ENCODE measurements at places on chromosomes 6 and 20.

DNA sequence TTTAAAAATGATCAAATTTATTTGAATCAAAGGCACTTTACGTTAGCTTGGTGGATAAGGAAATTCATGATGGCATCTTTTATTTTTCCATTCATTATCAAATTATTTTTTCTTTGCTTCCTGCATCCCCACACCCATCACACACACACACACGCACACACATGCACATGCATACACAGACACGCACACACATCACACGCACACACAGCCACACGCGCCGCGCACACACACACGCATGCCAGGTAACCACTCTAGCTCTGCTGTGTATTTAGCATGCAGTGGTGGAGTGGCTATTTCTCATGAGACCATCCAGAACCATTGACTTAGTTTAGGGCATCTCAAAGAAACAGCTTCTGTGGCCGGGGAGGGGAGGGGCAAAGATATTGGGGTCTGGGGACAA is 47.0 kb downstream of the GNAS start:
- no peak for DNase-seq

DNA sequence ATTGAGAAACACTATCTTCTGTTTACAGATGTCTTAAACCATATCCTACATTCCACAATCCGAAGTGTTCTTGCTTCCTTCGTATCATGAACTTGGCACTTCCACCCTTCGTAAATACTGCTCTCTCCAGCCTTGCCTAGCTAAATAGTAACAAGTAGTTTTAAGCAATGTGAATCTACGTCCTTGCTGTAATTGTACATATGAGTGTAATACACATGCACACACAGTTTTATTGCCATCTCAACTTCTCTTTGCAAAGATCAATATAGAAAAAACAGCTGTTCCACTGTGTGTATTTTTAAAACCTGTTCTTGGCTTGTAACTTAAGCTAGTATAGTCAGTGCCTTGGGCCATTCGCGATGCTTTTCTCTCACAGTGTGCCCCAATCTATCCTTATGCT is 1524.7 kb downstream of the GRIK2 start:
- DNase-seq, result no peak

- DNase-seq, result no peak
Measured at GRCh38 chr6:5855787-5856470, 150.8 kb downstream of the NRN1 start.

DNA sequence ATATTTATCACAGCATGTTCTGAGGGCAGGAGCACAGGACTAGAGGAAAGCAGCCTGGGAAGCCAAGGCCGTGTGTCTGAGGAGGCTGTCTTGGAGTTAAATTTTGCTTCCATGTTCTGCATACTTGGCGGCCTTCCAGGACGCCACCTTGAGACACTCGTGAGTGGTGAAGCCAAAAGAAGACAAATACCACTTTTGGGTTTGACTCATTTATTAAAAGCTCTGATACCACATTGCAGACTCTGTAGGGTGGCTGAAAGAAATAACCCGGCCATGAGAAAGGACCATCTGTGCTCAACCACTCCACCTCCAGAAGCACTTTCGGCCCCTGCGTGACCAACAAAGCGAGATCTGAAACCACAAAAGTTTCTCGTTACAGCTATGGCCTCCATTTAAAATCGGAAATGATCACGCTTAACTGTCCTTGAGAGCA is 120.0 kb downstream of the TMEM242 start:
- no peak for DNase-seq

DNA sequence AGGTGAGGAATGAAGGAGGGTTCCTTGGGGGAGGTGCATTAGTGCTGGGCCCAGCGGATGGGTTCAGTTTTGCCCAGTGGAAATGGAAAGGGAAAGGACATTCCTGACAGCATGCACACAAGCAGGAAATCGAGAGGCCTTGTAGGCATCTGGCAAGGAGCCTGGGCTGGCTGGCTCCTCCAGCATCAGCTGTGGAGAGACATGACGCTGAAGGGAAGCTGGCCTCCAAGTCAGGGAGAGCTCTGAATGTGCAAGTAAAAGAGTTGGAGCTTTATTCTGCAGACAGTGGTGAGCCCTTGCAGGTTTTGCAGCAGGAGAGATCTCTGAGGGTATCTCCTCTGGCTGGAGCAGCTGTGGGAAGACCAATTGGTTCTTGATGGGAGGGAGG is 154.3 kb downstream of the MRPL14 start:
- DNase-seq, result no peak

GRCh38 chr20:62192635-62193034 is 9.8 kb downstream of the MTG2 start:
- DNase-seq, result no peak
